H4 (cell line): ENCODE measurements at places on chromosomes 4 and X. TPM values are rescaled to one million over a fixed set of nuclear protein-coding genes. Genes with fewer than 3 reads are reported as not detected.

DNA sequence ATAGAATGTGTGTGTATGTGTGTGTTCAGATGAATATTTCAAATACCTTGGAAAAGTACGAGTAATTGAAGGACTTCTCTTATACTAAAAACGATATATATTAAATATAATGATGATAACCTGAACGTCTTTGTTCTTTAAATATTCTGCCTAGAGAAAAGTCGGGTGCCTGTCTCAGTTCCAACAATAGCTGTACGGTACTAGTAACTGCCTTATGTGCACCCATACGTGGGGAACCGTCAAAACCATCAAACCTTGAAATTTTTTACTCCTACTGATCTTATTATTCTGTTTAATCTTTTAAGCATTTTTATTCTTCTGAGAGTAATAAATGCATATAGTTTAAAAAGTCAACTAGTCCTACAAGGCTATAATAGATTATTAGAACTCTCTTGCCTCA lies 1045.7 kb downstream of the C4orf33 start:
- no peak for DNase-seq

DNA sequence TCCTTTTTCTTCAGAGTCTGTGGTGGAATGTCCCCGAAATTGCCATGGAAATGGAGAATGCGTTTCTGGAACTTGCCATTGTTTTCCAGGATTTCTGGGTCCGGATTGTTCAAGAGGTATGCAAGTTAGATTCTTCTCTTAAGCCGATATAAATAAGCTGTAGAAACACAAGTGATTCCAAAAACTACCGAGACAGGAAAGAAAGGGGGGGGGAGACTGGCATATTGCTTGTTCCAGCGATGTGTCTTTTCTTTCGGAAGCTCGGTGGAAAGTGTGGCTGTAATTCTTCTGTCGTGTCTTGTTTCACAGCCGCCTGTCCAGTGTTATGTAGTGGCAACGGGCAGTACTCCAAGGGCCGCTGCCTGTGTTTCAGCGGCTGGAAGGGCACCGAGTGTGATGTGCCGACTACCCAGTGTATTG lies 236.9 kb downstream of the DCTD start:
- DNase-seq = no peak

DNA sequence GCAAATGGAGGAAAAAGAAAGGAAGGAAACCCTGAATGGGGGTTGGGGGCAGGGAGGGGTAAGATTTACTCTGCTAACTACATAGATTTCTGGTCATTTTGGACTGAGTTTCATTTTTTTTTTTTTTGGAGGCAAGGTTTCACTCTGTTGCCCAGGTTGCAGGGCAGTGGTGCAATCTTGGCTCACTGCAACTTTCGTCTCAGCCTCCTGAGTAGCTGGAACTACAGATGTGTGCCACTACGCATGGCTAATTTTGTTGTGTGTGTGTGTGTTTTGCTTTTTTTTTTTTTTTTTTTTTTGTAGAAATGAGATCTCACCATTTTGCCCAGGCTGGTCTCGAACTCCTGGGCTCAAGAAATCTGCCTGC lies 223.5 kb downstream of the APBB2 start:
- peak; percentile 53 for DNase-seq

Gene CNOT6L
- 4.3 and 5.6 TPM in 2 replicates for total RNA-seq

DNA sequence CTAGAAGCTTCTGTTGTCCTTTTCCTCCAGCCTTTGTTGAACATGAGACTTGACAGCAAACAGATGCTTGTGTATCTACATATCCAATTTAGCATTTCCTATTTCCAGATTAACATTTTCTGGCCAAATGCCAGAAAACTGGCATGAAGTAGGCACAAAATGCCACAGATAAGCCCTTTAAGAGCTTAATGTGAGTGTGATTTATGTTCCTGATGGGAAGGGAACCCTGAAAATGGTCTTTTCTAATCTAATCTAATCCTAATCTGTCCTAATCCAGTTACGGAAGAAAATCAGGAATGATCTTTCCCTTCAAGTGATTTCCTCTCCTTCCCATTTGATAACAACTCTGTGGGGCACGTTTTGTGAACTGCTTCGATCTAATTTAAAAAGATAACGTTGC lies 133.0 kb upstream of the C1QTNF7 start:
- no peak for DNase-seq

DNA sequence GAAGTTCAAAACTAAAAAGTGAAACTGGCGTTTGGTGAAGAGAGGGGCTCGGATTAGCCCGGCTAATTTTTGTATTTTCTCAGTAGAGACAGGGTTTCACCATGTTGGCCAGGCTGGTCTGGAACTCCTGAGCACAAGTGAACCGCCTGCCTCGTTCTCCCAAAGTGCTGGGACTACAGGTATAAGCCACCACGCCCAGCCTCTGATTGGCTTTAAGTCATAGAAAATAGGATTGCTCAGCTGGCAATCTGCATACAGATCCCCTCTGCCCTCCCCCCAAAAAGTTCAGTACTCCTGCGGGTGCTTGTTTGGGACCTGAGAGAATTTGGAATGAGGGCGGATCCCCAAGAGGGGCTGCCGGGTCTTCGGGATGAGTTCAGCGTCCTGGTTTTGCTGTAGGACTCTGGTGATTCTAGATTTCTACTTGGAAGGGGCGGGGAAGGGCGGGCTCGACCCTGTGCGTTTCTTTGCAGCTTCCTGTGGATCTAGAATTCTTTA lies 537 bp upstream of the PRKX start:
- no peak for DNase-seq

Gene PRPS1
- total RNA-seq = 81.3 and 100 TPM in 2 replicates

DNA sequence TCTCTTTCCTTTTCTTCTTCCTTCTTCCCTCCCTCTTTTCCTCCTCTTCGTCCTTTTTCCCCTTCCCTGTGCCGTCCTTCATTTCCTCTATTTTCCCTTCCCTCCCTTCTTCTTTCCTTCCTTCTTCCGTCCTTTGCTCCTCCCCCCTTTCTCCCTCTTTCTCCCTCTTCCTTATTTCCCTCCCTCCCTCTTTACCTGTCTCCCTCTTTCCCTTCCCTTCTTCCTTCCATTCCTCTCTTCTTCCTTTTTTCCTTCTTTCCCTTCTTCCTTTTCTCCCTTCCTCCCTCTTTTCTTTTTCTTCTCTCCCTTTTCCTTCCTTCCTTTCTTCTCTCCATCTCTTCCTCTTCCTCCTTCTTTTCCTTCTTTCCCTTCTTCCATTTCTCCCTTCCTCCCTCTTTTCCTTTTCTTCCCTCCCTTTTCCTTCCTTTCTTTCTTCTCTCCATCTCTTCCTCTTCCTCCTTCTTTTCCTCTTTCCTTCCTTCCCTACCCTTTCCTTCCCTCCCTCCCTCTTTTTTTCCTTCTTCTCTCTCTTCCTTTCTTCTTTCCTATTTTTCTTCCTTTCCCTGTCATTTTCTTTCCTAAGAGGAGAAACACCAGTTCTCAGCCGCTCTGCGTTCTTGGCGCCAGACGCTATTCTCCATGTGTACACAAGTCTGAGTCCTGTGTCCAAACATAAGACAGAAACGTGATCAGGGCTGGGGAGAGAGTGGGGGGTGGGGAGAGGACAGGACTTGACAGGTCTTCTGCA lies 597.1 kb downstream of the MID1IP1 start:
- DNase-seq = no peak
